ENCODE measurements at places on chromosomes 7 and 10.

DNA sequence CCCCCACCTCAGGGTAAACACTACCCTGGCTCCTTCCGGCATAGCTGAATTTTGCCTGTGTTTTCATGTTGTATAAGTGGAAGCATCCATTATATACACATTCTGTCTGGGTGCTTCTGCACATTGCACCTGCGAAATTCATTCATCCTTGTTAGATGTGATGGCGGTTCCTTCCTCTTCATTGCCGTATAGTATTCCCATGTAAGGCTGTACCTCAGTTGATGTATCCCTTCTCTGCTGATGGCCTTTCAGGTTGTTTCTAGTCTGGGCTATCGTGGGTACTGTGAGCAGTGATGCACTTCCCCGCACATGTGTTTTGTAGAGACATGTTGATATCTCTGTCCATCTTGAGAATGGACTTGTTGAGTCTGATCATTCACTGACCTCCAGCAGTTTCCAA, 28.9 kb downstream of the ELFN1 start:
- no peak for DNase-seq

DNA sequence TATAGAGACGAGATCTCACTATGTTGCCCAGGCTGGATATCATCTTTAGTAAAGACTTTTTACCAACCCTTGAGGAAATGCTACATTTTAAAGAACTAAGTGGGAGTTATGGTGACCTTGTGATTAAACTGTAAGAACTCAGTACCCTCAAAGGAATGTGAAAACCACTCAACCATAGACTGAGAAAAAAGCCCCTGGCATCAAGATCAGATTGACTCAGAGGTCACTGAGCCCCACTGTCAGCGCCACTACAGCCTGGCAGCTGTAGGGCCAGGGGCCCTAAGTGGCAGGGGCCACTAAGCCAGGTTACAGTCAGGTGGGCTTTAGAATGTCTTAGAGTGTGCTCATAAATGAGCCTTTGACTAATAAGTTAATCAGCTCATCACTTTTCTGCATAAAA, 55.9 kb downstream of the APBB1IP start:
- no peak for DNase-seq

- peak; percentile 59 for DNase-seq
These were observed 34.8 kb upstream of the ARHGAP22 start for GRCh38 chr10:48639632-48640031.

GRCh38 chr7:149846436-149847046, 8.4 kb downstream of the ZNF862 start:
- DNase-seq = no peak

- DNase-seq = peak; percentile 71
These were observed 307.2 kb downstream of the SNX13 start for GRCh38 chr7:17633067-17633466.

GRCh38 chr10:35789996-35790395, 147.9 kb upstream of the FZD8 start:
- DNase-seq = peak; percentile 24

- no peak for DNase-seq
These were observed 1213.7 kb upstream of the AUTS2 start for GRCh38 chr7:68384581-68384980.

DNA sequence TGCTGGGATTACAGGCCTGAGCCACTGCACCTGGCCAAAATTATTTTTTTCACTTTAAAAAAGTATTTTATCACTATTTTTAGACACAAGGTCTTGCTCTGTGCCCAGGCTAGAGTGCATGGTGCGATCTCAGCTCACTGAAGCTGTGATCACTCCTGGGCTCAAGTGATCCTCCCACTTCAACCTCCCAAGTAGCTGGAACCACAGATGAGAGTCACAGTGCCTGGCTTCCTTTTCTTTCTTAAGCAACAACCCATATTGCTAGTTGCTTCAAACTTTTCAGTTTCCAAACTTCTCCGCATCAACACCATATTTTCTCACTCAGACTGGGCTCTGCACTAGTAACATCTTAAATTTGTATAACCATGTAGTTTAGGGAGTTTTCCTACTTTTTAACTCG, 9.5 kb upstream of the SMC3 start:
- no peak for DNase-seq

DNA sequence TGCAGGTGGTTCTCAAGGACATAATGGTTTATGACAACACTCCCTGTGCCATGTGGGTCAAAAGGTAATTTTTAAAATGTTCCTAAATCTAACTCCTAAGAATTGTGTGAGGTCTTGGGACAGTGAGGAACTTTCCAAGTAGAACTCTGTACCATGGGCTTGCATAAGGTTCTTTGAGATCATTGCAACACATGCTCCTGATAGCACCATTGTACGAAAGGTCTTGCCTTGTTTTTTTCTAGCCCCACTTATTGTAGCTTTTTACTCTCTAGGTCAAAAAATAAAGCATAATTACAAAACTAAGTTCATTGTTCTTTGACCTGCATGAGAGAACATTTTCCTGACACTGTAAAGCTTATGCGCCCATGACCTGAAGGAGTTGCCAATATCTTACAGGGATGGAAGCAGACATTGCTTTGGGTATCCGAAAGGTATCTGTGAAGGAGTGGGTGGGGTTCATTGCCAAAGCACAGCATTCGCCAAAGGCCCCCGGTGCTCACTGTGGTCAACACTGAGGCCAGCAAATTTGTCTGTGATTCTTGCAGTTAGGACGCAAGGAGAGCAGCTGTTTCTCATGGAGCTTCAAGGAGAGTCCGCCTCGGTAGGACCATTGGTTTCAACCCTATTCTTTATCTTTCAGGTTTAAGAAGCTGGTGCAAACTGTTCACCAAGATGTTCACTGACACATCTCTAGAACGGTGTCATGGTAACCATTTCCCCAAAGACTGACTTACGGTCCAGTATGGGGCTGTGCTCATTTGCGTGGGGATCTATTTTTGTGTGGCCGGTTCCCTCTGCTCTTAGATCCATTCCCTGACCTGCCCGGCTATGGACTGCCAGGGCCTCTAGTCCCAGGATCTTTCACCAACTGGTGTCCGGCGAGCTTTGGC, 7.6 kb upstream of the PRKAG2 start:
- DNase-seq = no peak

- DNase-seq = peak; percentile 78
These were observed 181.5 kb downstream of the EXOC4 start for GRCh38 chr7:133434246-133434865.

- peak; percentile 88 for DNase-seq
These were observed 20.9 kb downstream of the WBP1L start for GRCh38 chr10:102764470-102765161.

DNA sequence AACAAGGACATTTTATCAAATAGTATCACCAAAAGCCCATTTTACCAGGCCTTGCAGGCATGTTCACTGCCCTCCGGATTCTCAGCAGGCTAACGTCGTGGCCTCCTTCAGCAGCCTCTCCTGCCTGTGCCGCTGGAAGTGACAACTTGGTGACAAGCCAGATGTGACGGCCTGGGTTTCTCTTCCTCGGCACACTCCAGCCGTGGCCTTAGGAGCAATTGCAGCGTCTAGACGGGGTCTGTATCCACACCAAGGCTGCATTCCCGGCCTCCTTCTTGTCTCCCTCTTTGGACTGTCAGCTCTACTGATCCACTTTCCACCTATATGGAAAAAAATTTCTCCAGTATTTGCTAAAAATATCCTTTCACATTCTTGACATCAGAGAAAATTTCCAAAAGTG, 145.3 kb upstream of the MGMT start:
- DNase-seq = no peak

- DNase-seq = no peak
These were observed 28.8 kb upstream of the LCOR start for GRCh38 chr10:96803288-96803664.

- peak; percentile 77 for DNase-seq
These were observed 375.2 kb downstream of the RPS24 start for GRCh38 chr10:78408671-78409472.

GRCh38 chr7:16114633-16115032, 306.7 kb downstream of the CRPPA start:
- peak; percentile 62 for DNase-seq

- peak; percentile 1 for DNase-seq
These were observed 93.1 kb upstream of the TEX47 start for GRCh38 chr7:88888684-88889083.

- peak; percentile 89 for DNase-seq
These were observed 134.3 kb upstream of the PDE1C start for GRCh38 chr7:32204361-32205018.

DNA sequence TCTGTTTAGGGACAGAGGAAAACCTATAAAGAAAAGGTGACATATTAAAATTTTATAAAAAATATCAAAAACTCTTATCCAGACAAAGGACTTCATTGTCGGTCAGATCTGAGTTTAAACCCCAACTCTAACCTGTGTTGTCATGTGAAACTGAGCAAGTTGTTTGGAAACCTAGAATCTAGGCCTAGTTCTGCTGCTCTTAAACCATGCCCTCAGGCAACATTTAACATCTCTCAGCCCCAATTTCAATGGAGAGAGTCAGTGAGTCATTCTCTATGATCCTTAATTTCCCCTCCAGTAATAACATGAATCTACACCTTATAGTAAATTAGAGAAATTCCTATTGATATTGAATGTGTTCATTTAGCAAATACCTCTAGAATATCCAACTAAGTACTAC, 192.3 kb downstream of the IMMP2L start:
- DNase-seq = no peak

GRCh38 chr7:66664590-66665293, 36.1 kb downstream of the KCTD7 start:
- DNase-seq = no peak

DNA sequence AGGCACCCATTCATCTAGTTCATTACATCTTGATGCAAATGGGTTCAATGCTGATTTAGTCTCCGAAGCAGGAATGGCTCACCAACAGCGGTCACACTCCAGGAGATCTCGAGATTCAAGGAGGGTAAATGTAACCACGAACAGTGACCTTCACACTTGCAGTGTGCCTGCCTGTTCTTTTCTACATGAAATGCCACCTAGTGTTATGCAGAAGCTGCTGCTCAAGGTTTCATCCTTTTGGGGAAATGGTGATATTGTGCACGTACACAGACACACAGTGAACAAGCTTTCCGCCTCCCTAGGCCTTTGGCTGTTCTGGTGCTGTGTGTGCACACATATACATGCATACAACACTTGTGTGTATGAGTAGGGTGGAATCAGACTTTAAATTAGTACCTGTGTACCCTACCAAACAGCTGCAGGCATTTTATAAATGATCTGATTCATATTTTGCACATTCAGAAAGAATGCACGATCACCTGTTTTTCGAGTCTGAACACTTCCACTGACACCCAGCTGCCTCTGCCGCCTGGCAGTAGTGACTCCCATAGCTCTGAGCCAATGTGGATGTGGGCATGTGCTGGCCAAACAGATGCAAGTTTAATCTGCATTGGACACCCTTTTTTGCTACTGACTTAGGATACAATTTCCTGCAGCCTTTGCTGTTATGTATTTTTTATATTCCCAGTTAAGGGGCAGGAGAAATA, 100.5 kb downstream of the TACC2 start:
- DNase-seq = no peak

- DNase-seq = peak; percentile 65
These were observed 563 bp upstream of the JMJD1C start for GRCh38 chr10:63466144-63466935.

DNA sequence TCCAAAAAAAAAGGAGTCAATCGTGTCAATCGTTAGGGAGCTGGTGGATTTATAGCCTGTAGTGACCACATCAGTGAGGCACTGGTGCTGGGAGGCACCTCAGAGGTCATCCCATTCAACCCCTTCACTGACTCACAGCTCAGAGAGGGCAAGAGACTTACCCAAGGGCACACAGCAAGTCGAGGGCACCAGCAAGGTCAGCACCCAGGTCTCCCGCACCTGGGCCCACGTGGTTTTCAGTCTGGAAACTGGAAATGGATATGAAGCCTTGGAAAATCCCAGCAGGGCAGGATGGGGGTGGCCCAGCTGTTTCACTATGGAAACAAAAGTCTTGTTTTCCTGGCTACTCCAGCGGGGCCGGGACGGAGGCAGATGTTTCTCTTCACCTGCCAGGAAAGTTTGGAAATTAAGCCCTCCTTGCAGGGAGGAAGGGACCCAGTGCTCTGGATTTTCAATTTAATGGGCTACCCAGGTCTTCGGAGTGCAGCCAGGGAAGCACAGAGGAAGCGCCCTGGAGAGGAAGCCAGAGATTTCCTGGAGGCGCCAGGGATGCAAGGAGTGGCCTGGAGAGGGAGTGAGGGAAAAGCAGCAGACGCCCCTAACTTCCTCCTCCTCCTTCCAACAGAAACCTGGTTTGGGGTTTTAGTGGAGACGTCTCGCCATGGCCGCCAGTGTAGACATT, 157.2 kb upstream of the TNRC18 start:
- DNase-seq = peak; percentile 47

GRCh38 chr7:128236924-128237586, 4.0 kb upstream of the LEP start:
- DNase-seq = peak; percentile 61

DNA sequence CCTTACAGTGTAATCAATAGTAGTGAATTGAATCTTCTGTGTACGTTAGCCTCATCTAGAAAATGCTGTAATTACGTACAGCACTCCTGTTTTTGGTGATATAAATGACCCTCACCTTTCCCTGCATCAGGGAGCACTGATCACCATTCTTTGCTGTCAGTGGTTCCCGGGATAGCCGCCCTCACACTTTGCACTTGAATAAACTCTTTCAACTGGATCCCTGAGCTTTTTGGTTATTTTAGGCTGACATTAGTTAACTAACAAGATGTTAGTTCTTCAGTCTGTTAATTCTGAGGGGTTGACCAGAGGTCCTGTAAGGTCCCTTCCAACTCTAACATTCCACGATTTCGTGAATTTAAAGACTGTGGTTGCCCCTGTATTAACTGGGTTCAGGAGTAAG, 23.4 kb upstream of the ZC3HAV1 start:
- no peak for DNase-seq

- peak; percentile 79 for DNase-seq
These were observed 156.7 kb downstream of the PLXNA4 start for GRCh38 chr7:132419542-132419941.

GRCh38 chr10:49631975-49632374, 18.1 kb downstream of the CHAT start:
- DNase-seq = no peak

DNA sequence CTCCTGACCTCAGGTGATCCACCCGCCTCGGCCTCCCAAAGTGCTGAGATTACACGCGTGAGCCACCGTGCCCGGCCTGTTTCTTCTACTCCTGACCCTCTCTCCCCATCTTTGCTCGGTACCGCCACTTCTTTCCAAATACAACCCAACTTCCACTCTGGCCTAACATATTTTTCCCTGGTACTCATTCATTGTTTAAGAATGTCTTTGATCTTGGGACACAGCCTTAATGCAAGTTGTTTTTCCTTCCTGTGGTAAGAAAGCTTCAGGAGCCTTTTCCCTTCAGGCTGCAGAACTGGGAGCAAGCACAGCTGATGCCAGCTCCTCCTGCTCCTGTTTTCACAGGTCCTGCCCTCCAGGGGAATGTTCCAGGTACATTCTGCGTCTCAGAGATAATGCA, 13.7 kb downstream of the CALML3 start:
- DNase-seq = peak; percentile 70

GRCh38 chr10:60778971-60779796, 906 bp downstream of the CDK1 start:
- DNase-seq = peak; percentile 13

- DNase-seq = no peak
These were observed 50.3 kb downstream of the ADCYAP1R1 start for GRCh38 chr7:31102151-31102972.

Measured in fibroblast of the aortic adventitia (primary cell).